ENCODE measurements at places on chromosomes 12 and 14.
A peak's percentile ranks its signal among the peaks of the same experiment; 100 is the strongest.

- no peak for DNase-seq
These were observed 280.6 kb upstream of the KITLG start for GRCh38 chr12:88860851-88861250.

DNA sequence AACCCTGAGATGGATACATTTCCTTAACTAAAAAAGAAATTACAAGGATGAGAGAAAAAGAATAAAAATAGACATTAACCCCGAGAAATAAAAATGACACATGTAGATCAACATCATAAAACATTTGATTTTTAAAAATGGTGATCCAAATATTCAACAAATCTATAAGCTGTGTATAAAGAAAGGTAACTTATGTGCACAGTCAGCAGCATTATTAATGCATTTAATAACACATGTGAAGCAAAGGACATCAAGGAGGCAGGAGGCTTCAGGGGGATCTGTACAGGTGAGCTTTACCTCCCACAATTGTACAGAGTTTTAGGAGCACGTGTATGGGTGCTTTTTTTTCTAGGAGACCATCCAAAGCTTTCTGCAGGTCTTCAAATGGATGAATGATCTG, 76.1 kb downstream of the MED13L start:
- no peak for DNase-seq

DNA sequence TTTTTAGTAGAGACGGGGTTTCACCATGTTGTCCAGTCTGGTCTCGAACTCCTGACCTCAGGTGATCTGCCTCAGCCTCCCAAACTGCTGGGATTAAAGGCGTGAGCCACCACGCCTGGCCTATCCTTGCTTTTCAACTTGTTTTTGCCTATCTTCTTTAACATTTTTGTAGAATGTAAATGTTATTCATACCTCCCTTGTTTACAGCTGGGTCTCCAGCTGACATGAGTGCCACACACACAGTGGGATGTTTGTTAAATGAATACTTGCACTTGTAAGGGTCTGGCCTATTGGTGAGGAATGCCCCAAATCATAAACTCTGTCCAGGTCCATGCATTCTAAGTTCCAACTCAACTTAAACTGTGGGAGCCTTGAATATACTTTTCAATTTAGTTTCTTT, 176.3 kb downstream of the ANO4 start:
- DNase-seq, result no peak

- DNase-seq, result peak; percentile 35
These were observed 231.2 kb downstream of the ETNK1 start for GRCh38 chr12:22856178-22856577.

DNA sequence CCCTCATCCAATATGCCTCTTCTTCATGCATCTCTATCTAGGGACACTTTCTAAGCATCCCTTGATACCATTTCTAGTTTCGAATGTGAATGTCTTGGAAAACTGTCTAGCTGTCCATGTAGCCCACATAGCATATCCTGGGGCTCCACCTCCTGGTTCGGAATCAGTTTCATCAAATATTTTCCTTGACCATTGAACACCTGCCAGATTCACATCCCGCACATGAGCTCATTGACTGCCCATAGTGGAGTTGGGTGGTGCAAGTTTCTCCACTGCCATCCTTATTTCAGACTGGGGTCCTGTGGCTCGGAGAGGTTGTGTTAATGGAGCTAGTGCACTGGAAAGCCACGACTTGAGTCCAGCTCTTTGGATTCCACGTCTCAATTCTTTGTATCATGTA, 58.6 kb upstream of the TMEM263 start:
- DNase-seq, result no peak

GRCh38 chr14:66009089-66009488, 477.1 kb upstream of the CCDC196 start:
- no peak for DNase-seq

- no peak for DNase-seq
These were observed 42.1 kb upstream of the SOCS2 start for GRCh38 chr12:93530358-93530757.

DNA sequence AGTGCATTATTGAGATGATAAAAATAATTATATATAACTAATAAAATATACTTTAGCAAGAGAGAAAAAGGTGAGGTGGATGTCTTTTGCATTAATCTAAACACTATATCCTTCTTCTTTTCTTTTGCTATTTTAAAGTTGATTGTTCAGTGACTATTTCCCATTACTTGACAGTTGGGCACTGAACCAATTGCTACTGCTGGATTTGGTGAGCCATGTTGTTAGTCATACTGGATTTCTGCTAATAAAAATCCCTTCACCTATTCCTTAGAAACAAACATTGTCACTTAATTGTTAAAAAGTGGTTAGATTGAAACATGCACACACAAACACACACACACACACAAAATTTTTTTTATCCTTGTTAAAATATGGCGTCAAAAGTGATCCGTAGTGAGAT, 251.6 kb upstream of the ALG10 start:
- DNase-seq, result no peak

DNA sequence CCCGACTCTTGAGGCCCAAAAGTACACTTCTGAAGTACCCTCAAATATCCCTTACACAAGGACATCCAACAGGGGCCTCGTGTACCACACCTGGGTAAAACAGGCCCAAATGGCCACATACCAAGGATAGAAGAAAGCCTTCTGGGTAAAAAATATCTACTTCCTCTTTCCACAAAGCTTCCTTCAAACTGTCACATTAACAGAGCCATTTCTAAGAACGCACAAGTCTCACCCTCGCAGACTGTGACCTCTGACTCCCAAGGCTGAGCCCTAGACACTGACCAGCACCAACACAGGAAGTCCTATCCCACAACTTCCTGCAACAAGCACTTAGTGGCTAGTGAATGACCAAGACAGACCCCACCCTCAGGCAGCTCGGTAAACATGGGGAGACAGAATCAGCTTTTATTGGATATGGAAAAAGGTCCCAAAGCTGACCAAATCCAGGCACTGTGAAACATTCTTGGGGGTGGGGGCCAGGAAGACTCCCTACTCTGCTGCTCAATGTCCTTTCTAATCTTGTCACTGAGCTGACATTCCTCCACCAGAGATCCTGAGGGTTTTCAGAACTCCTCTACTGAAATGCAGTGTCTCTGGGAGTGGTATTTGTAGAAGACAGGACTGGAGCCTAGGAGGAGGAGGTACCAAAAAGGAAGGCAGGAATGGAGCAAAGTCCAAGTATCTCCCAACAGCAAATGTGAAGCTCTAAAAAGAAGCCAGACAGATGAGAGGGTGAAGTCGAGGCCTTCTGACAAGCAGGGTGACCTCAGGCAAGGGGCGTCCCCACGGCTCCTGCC, 15.9 kb downstream of the KCTD10 start:
- DNase-seq, result no peak

DNA sequence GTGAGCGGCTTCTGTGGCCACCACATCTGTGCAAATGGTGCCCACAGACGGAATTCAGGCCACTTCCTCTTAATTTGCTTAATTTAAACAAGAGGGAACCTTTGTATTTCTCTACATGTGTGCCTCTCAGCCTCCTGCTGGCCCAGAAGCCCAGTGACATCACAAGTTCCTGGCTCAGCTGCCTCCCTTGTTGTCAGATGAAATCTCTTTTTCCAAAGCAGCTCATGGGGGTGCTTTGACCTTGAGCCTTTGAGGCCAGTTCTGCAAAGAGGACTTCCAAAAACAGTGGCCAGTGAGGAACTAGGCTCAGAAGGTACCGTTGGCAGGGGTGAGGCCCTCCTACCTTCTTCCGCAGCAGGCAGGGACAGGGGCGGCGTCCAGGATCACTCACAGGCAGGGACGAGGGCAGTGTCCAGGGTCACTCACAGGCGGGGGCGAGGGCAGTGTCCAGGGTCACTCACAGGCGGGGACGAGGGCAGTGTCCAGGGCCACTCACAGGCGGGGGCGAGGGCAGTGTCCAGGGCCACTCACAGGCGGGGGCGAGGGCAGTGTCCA, 35.0 kb upstream of the GALNT9 start:
- no peak for DNase-seq

GRCh38 chr14:53599221-53599945, 357.2 kb downstream of the BMP4 start:
- DNase-seq, result no peak

- no peak for DNase-seq
These were observed 17.0 kb downstream of the SIX1 start for GRCh38 chr14:60632257-60632656.

DNA sequence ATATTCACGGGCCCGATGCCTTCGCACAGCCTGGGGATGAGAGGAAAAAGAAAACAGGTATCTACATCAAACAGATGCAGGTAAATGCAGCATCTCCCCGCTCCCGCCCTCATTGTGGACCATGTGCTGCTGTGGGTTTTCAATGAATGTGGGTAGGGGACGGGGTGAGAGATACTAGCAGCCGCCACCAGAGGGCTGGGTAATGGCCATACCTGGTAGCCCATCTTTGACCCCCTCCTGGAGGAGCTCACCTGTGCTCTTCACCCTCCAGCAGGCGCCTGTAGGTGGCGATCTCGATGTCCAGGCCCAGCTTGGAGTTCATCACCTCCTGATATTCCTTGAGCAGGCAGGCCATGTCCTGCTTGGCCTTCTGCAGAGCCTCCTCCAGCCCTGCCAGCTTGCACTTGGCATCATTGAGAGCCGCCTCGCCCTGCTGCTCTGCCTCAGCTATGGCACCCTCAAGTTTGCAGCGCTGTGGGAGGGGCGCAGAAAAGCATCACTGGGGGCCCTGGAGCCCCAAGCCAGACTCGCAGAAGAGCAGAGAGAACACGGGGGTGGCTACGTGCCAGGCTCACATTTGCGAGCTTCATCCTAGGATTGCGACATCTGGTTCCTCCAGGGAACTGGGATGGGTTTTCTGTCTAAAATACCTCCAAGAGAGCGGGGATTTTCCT, 10.2 kb downstream of the KRT82 start:
- peak; percentile 29 for DNase-seq

DNA sequence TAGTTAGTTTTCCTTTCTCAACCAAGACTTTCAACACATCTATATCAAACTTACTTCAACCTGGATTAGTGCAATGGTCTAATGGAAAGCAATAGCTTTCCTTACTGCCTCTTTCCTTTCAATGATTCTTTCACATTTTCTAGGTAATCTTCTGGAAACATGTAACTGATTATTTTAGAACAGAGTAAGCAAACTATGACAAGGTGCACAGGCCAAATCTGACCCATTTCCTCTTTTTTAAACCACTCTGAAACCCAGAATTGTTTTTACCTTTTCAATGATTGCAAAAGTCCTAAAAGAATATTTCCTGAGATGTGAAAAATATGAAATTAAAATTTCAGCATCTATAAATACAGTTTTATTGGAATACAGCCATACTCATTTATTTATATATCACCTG, 81.6 kb upstream of the TMTC2 start:
- no peak for DNase-seq

- no peak for DNase-seq
These were observed 668.1 kb downstream of the MED13L start for GRCh38 chr12:115609347-115609746.

- DNase-seq, result no peak
These were observed 3.6 kb downstream of the DIP2B start for GRCh38 chr12:50508414-50508813.

DNA sequence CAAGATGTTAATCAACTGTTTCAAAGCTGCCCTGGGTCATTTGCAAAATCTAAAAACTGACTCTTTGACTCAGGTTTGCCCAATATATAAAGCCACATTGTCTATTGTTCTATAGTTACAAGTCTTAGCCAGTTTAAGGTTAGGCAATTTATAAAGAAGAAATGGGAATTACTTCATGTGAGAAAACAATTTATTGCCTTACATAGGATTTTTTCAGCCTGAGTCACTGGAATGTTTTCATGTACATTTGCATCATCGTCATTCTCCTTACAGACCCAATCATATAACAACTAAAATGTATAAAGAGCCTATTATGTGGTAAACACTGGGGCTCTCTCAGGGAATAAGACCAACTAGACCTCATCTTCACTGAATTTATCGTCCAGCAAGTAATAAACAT, 100.3 kb upstream of the PLEKHG7 start:
- DNase-seq, result no peak

- DNase-seq, result no peak
These were observed 51.4 kb upstream of the GARIN2 start for GRCh38 chr14:67137744-67138371.

DNA sequence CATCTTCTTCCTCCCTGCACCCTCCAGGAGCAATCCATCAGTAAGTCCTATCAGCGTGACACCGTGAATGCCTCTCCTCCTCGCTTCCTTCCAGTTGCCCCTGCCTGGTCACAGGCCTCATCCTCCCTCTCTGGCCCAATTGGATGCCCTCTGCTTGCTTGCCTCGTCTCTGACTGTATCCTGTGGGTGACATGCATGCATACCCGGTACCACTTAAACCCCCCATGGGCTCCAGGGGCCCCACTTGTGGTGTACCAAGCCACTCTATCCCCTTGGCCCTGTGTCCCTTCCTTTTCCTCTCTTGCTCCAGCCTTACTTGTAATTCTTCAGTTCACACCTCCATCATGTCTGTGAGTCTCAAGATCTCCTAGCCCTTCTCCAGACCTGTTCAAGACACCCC, 106.0 kb upstream of the RTL1 start:
- DNase-seq, result no peak

DNA sequence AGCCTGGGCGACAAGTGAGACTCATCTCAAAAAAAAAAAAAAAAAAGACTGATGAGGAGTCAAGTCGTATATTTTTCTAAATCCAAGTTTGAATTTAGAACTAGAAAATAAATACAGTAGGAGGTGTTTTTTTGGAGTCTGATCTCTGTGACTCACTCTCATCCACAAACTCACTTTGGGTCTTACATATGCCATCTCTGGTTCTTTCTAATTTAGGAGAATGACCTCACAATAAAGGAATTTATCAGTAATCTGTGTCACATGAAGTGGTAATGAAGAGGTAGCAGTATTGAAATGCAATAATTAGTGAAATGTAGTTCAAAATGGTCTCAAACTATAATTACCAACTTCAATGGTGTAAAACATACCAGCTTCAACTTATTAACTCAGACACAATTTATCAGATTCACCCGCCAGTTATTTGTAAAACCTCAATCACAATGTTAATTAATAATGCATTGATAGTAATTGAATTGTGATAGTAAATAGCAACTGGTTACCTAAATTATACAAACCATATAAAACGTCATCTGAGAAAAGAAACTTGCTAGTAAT, 4.4 kb upstream of the CFL2 start:
- no peak for DNase-seq

- no peak for DNase-seq
These were observed 1905.4 kb upstream of the FLRT2 start for GRCh38 chr14:83624541-83624940.

DNA sequence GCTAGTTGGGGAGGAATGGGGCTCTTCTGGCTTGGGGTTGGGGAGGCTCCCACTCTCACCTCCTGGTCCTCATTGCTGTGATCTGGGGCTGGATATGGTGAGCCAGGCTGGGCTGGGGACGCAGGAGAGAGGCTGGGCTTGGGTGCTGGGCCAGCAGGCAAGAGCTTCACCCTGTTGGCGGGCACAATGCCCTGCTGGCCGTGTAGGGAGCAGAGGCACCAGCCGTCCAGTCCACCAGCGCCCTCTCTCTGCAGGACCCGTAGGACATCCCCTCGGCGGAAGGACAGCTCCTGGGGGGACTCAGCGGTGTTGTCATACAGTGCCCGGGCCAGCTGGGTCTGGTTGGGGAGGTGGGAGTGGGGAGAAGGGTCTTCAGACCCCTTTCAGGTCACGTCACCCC, 4.5 kb downstream of the EFS start:
- DNase-seq, result no peak
